Activated CD8-positive, alpha-beta memory T cell treated with anti-CD3 and anti-CD28 coated beads for 1 hour (primary cell): ENCODE measurements at places on chromosomes 3 and 15.

GRCh38 chr15:63134245-63134985, 12.8 kb downstream of the LACTB start:
- DNase-seq, result no peak

GRCh38 chr3:32818229-32818969, 602 bp downstream of the TRIM71 start:
- DNase-seq, result no peak

DNA sequence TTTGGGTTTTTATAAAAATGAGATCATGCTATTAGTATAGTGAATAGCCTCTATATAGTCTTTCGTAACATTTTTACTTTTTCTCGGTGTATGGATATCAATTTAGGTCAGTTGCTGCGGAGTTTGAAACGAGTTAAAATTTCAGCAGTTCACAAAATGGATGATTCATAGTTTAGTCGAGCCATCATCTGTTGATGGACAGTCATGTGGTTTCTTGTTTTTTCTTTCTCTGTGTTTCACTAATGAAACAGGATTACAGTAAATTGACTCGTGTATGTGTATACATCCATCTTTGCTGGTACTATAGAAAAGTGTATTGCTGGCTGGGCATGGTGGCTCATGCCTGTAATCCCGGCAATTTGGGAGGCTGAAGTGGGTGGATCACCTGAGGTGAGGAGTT, 106.8 kb downstream of the IGF1R start:
- no peak for DNase-seq

GRCh38 chr15:68603951-68604350, 25.2 kb downstream of the CORO2B start:
- DNase-seq, result no peak

DNA sequence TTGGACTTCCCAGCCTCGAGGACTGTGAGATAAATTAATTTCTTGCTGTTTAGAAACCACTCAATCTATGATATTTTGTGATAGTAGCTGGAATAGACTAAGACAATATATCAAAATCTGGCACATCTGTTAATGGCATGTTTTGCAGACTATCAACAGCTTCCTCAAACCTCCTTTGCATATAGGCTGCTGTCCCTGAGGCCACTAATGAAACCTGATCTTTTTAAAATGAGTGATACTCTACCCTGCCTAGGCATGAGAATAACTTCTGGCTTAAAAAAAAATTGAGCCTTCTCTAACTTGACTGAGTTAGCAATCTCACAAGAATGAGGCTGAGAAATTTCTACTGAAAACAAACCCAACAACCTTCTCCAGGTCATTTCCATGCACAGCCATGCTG, 176.0 kb upstream of the CRBN start:
- DNase-seq, result no peak

GRCh38 chr15:41603941-41604911, 45.2 kb downstream of the TYRO3 start:
- peak; percentile 33 for DNase-seq

- DNase-seq, result no peak
Measured at GRCh38 chr3:73473898-73474416, 150.8 kb downstream of the PDZRN3 start.

- no peak for DNase-seq
Measured at GRCh38 chr3:11610044-11610671, 33.6 kb downstream of the VGLL4 start.

- DNase-seq, result no peak
Measured at GRCh38 chr3:13352621-13353131, 67.4 kb downstream of the NUP210 start.

DNA sequence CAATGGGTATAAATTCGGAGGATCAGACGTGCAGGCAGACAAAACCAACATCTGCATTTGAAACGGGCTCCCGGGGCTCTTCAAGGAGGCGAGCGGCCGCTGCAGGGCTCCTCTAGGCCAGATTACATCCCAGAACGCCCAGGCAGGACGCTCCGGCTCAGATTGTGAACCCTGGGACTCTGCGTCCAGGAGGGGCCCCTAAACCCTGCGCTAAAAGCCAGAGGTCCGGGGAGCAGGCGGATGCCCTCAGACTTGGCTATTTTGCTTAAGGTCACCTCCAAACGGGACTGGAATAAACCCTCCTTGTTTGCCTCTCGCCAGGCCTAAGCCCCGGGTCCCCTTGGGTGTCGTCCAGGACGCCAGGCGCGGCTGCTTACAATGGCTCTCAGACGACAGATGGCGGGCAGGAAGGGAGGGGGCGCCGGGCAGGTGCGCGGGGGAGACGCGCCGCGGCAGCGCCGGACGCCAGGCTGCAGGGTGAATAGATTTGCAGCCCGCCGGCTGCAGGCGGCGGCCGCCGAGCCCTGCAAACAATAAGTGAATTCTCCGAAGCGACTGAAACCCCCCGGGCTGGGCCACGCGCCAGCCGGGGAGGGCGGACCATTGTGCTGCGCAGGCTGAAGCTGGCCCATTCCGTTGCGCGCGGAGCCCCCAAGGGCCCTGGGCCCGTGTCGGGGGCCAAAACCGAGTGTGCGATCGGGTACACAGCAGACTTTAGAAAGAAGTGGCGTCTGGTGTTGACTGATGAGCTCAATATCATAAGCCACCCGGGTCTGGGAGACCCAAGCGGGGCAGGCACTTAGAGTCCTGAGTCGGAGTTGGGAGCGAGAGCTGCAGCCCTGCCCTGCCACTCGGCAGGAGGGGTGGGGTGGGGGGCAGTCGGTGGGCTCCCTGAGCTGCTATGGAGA, 32.3 kb upstream of the AMOTL2 start:
- DNase-seq, result no peak

DNA sequence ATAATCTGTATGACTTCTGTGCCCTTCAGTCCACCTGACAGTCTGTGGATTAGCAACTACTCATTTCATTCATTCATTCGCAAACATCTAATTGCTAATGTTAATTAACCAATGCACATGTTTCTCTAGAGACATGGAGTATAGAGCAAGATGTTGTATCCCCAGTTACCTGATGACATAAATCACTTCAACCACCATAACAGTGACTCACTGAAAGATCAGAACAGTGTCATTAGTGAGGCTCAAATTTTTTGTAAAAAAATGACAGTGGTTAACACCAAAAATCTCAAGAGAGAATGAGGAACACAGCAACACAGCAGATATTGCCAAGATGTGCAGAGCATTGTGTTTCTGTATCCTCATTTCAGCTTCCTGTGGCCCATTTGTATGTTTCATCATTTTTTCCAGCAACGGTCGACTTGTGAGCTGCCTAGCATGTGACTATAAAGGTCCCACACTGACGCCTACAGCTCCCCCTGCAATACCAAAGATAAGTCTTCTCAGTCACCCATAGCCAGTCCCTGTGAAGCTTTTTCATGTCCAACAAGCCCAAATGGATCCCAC, 3.7 kb upstream of the PLD1 start:
- DNase-seq, result no peak

- DNase-seq, result no peak
Measured at GRCh38 chr3:182969853-182970252, 10.5 kb downstream of the DCUN1D1 start.

DNA sequence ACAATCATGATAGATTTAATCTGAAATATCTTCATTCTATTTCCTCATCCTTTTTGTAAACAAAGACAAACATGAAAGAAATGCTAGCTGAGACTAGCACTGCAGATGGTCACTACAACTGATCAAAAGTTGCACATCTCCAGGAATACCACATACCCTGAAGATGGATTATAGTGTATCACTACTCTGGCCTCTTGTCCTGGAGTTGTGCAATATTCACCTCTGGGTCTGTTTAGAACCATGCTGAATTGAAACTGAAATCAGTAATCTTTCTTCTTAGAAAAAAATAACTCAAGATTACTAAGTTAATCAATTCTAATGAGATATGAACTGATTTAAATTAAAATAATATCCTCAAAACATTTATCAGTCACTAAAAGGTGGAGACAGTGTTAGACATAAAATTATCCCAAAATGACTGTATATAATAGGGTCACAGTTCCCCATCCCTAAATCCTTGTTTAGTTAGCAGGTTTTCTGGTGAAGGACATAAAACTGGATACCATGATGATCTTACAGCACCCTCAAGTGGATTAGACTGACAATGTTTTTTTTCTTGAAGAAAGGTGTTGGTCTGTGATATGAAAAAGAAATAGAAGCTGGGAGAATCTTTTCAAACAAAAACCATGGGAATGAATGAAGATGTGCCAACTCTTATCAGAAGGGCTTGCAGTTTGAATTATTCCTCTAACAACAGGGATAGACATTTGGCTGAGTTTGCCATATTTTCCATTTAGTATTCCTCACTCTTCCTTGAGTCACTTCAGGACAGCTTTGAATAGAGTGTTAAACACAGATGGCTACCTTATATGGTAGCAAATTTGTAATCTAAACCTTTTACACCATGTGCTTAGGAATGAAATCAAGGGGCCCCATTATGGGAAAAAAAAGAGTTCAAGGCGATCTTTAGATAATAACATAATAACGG, 7.1 kb upstream of the TTC14 start:
- DNase-seq, result no peak

DNA sequence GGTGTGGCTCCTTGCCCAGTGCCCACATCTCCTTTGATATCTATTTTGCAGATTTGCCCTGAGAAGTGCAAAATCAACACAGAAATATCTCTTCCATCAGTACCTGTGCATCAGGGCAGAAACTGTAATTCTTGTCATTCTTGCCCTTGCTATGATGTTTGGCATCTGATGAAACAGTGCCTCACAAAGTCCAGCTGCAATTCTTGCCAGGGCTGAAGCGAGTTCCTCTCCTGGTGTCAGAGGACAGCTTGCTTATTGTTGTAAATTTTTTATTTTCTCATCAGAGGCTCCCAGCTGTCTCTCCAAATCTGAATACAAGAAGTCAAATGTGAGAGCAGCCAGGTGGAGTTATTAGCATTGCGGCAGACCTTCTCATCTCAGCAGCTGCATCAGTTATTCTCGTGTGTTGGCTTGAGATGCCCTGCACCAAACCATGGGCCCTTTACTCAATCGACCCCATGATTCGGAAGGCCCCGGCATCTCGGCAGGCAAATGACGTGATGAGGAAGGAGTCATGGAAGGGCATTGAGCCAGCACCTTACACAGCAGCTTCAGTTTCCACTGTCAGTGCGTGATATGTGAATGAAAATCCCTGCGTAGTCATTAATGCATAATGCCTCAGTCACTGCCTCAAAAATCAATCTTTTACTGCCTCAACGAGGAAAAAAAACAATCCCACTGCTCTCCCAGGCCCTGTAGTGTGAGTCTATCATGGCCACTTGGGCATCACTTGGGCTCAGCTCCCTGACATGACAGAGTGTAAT, 93.4 kb downstream of the CCNL1 start:
- DNase-seq, result no peak

DNA sequence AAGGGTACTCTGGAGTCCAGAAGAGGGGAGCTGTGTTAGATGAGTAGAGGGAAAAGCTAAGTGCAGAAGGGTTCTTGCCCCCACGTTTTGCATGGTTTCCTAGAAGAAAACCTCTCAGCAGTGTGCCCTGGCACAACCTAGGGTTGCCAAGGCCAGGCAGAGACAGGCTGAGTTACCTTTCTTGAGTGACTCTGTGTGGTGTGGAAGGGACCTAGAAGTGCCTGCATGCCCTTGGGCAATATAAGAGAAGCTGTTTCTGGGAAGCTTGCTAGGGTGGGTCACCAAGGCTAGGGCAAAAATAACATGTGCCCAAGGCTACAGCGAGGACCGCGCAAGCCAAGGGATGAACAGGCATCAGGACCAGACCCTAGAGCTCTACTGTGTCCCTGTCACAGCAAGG, 3.4 kb upstream of the SAMD7 start:
- no peak for DNase-seq

GRCh38 chr15:84961707-84962106, 19.9 kb upstream of the PDE8A start:
- DNase-seq, result no peak

DNA sequence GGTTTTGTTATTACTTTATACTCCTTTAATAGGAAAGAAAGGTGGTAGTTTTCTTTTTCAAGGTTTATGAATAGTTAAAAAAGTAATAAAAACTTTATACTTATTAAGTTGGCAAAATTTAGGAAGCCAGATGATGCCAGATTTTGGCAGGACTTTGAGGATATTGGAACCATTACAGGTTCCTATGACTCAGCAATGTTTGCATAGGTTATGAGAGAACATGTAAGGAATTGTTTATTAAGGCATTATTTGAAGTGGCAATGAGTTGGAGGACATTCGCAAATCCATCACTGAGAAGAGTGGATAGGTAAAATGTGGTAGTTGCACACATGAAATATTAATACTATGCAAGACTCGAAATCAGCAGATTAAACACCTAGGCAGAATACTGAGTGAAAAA, 29.9 kb downstream of the CDAN1 start:
- DNase-seq, result no peak

GRCh38 chr3:16600780-16601536, 4.3 kb downstream of the DAZL start:
- DNase-seq, result peak; percentile 79

DNA sequence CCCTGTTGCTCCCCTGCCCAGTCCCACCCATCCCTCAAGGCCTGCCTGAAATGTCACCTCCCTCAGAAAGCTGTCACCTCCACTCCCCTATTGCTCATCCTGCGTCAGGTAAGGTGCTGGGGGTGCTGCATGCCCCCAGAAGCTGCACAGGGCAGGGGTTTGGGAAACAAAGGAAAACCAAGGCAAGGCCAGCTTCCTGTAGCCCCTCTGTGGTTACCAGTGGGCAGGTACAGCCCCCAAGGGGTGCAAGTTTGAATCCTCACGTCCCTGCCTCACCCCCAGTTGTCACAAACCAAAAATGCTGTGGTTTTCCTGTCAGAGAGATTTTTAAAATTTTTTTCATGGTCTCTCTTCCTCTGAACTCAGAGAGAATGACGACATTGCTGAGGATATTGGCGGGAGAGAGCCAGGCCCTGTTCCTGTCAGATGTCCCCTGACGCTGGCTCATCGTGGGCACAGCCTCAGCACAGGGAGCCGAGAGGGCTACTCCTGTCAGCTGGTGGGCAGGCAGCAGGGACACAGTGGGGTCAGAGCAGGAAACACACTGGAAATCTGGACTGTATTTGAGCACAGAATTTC, 27.0 kb downstream of the PSTPIP1 start:
- DNase-seq, result no peak

- no peak for DNase-seq
Measured at GRCh38 chr3:186425788-186426730, 64.0 kb upstream of the DGKG start.

DNA sequence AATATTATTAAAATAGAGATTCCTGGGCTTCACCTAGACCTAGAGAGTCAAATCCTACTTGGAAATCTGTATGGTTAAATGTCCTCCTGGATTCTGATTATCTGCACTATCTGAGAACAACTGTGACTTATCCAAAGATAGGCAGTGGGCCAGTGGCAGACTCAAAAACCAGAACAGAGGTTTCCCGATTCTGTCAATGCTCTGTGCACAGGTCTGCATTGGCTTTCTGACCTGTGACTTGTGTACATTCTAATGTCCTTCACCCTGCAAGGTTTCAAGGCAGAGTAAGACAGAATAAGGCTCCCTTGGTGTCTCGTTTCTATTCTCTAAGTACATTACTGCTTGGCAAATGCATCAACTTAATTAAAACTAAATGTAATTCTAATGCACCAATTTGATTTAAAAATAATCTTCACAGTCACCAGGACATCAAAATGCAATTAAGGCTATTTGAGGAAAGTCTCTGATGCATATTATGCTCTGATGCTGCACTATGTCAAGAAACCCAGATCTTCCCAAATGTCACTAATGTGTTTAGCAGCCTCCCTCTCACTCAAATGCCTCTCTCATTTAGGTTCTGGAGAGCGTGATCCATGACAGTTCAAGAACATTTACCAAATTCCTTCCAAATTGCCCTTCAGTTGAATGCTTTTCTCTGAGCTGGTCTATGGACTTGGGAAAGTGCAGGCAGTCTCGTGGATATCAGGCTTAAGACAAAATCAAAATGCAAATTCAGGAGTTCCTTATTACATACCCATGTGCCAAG, 140.1 kb downstream of the STAC start:
- no peak for DNase-seq
